Activated T-cell treated with anti-CD3 and anti-CD28 coated beads, Interleukin-2, amount 50 U/mL, for 24 hours (primary cell): ENCODE measurements at places on chromosomes 16 and 17.

- DNase-seq = no peak
Observed at GRCh38 chr16:51172368-51172767, 21.3 kb upstream of the SALL1 start.

DNA sequence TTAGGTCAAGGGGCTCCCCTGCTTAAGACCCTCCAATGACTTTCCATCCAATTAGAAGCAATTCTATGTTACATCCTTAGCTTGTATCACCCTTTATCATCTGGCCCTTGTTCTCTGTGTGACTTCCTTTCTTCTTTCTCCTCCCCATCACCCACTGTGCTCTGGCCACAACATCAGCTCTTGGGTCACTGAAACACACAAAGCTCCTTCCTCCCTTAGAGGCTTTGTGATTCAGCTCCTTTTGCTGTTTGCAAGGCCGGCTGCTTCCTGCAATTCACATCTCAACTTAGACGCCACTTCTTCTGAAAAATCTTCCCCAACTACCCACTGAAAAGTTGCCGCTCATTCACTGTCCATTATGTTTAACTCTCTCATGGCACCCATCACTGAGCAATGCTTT is 130.9 kb upstream of the CACNG3 start:
- DNase-seq = no peak

DNA sequence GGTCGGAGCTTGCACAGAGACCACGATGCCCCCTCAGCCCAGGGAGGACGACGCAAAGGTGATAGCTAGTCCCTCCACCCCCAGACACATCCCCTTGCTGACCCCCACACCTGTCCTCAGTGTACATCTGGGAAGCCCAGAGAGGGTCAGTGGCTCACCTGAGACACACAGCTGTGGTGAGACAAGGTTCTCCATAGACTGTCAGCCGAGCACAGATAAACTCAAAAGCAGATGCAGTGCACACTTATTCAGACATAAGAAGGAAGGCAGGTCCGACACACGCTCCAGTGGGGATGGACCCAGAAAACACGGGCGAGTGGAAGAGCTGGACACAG is 19.6 kb downstream of the CBFA2T3 start:
- DNase-seq = no peak

- no peak for DNase-seq
Observed at GRCh38 chr17:19716108-19717030, at the start of gene SLC47A2. Gene SLC47A2 (minus strand): TSS chr17:19716584. CDS start chr17:19716555, 29 bp downstream.

DNA sequence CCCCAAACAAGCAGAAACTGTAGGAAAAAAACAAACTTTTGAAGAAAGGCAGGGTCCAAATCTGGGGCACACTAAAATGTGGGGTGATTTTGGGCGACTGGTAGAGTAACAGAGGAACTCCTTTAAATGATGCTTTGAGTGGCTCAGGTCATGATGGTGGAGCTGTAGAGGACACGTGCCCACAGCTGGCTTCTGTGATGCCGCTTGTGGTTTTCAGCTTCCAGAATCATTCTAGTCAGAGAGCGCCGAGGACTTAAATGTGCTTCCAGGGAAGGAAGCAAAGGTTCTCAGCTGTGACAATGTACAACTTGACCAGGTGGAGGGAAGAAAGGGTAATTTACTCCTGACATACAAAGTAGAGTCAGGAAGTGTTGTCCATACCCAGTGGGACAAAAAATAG is 162.4 kb downstream of the LGALS9B start:
- DNase-seq = no peak

DNA sequence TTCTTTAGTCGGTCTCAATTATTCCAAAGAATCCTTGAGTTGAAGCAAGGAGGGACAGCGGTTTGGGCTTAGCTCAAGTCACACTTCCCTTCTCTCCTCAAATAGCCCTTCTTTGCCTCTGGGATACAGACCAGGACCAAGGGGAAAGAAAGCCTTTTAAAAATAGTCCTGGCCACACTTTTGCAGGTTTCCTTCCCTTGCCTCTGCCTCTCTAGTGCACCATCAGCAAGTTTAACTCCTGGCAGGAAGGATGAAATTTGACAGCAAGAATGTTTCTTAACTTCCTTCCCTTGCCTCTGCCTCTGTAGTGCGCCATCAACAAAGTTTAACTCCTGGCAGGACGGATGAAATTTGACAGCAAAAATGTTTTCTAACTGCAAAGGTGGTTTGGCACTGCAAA is 7.2 kb upstream of the G6PC1 start:
- no peak for DNase-seq

- no peak for DNase-seq
Observed at GRCh38 chr17:2125013-2125535, 70.2 kb downstream of the HIC1 start.

- DNase-seq = no peak
Observed at GRCh38 chr17:788551-788950, 6.4 kb downstream of the MRM3 start.

- DNase-seq = no peak
Observed at GRCh38 chr17:77467521-77467920, 326.8 kb downstream of the SEC14L1 start.

- no peak for DNase-seq
Observed at GRCh38 chr17:30271102-30271501, 20.6 kb downstream of the BLMH start.

DNA sequence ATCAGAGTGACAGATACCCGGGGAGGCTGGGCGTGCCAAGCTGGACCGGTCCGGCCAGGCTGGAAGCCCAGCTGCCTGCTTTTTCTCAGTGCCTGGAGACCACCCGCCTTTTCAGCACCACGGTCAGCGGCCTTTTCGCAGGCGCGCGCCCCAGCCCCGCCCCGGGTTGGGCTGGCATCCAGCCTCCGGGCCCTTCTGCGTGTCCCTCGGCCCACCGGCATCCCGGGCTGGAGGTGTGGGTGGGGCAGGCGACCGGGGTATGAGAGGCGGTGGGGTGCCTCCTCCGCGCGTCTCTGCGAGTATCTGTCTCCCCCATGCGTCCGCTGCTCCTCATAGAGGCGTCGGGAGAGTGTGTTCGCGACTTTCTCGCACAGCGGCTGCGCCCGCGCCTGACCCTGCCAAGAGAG is 102.5 kb downstream of the MRM1 start:
- peak; percentile 68 for DNase-seq

GRCh38 chr16:81809567-81809966 is 30.5 kb downstream of the PLCG2 start:
- no peak for DNase-seq

DNA sequence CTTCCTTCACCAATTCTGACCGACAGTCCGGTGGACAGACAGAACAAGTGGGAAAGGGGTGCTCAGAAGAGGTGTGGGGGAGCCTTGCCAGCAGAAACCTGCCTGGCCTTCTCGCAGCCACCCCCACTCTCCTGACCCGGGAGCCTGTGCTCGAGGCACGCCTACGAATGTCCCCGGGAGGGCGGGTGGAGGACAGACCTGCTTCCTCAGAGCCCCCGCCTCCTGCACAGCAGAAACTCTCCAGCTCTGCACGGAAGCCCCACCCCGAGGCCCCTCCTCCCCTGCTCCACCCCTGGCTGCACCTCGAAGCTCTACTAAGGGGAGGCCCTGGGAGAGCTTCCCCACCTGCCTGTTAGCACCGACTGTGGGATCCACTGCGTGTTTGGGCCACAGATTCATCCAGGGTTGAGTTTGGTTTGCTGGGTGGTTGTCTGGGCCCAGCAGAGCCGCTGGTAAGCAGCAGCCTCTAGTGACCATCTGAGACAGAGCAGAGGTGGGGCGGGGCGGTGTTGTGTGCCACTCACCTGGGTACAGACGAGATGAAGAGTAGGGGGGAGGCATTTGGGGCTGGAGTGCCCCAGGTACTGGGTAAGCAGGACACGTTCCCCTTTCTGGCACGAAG is 6.2 kb downstream of the TAF1C start:
- no peak for DNase-seq

DNA sequence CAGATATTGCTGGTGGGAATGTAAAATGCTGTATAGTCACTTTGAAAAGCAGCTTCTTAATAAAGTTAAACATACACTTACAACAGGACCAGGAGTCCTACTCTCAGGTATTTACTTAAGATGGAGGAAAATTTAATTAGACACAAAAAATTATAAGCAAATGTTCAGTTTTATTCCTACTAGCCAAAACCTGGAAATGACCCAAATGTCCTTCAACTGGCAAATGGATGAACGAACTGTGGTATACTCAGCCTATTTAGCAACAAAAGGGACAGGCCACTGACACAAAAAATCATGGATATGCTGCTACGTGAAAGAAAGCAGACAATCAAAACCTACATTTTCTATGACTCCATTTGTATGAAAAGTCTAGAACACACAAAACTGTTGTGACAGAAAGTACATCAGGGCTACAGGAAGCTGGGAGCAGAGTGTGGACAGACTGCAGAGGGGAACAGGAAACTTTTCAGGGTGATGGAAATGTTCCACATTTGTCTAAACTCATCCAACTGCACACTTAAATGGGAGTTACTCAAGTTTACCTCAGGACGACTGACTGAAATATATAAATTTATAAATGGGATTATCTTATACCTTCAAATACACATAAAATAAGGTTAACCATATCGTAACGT is 49.3 kb upstream of the MNT start:
- no peak for DNase-seq

GRCh38 chr16:79869304-79870015 is 268.9 kb upstream of the MAF start:
- no peak for DNase-seq

DNA sequence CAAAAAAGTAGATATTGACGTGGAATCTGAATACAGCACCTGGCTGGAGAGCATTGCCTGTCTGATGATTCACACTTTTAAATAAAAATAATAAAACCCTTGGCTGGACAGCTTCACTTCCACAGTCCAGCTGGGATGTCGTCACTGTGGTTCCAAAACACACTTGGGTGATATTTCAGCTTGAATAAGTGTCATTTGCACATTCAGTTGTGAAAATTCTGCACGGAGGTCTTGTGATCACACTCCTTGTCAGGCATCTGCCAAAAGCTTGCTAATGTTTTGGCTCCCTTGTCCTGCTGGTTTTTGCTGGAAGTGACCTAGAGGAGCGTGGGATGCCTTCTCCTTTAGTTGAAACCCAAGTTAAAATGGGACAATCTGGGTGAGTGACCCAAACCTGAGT is 60.7 kb downstream of the PCTP start:
- no peak for DNase-seq

DNA sequence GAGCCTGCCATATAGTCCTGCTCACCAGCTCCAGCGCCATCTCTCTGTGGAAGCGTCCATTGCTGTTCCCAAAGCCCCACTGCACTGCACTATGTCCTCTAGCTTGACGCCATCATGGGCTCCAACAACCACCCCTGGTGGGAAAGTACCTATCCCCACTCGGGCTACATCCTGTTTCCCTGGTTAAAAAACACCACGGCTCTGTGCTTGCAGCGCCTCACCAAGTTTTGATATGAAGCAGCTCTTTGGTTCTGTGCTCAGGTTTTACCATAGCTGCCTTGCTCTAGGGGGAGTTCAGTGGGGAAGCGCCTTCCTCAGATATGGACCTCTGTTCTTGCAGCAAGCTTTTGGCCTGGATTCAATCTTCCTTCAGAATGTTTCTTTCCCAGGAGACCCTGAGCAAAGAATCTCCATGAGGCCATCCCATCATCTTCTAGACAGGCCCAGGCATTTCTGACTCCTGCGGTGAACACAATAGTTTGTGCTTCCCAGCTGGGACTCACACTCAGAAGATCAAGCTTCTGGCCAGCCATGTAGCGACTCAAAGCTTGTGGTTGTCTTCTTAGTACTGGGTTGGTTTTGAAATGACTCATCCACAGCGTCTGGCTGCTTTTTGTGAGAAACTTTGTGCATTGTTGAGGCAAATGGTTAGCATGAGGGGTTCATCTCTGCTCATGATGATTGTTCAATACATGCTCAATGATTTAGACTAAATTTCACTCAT is 39.5 kb downstream of the DYNLRB2 start:
- DNase-seq = peak; percentile 72

GRCh38 chr17:65550075-65550662 is 11.3 kb downstream of the AXIN2 start:
- no peak for DNase-seq

DNA sequence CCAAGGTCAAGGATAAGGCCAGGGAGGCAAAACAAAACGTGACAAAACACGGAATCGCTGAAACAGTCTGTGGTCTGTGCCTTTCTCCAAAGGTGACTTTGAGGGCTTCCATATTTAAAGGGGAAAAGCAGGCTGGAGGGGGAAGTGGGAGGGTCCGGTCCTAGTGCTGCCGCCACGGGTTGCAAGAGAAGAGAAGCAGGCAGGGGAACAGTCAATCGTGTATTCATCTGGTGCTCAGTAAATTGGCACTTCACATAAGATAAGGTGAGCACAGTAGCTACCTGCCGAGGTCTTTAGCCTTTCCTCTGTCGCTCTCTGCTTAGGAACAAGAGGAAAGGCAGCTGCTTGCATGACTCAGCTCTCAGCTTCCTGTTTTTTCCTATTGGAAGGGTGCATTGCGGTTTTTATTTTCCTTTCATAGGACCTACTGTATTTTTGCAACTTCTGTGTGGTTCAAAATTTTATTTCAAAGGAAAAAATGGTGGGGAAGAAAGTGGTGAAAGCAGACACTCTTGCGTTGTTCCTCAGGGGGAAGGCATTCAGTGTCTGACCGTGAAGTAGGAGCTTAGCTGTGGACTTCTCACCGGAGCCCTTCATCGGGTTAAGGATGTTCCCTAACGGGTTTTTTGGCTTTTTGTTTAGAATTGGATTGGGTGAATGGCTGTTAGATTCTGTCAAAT is 7.1 kb upstream of the LGALS3BP start:
- DNase-seq = no peak

GRCh38 chr17:8029121-8029520 is 9.7 kb upstream of the ALOX15B start:
- DNase-seq = no peak

DNA sequence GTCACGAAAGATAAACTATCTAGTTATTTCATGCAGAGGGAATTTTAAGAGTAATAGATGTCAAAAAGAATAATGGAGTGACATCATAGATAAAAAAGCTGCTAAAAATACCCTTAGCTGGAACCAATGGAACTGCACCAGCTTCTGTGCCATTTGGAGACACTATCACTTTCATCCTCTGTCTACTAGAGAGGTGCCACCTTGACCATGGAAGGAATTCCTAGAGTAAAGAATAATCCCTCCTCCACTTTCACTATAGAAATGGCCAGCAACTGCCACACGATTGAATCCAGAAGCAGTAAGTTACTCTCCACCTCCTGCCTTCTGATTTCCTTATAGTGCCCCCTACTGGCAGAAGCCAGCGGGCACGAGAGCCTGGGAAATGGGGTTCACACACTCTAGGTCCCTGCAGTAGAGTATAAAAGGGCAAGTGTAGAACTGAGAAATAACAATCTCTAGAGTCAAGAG is 2.8 kb upstream of the ALDH3A2 start:
- peak; percentile 60 for DNase-seq

GRCh38 chr16:68575082-68575481 is 36.0 kb downstream of the ZFP90 start:
- DNase-seq = no peak
